Effector CD4-positive, alpha-beta T cell (primary cell): ENCODE measurements at places on chromosomes 5 and 9.

- no peak for DNase-seq
These were observed 5.9 kb downstream of the GDNF start for GRCh38 chr5:37833990-37834389.

DNA sequence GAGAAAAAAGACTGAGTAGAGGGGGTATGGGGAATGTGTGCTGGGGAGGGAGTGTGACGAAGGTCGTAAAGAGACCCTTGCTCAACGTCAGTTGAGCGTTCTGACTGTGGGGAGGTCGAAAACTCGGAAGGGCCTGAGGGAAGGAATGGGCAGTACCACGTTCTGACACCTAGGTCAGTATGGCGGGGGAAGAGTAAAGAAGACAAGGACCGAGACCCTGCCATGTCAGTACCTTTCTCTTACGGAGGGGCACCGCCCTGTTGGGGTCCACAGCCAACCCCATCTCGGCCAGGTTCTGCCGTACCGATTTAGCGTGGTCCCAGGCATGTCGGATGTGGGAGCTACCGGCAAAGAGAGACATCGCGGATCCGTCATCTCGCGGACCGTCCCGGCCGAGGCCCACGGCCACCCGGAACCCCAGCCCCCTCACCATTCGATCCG lies 375 bp downstream of the NOP16 start:
- DNase-seq = no peak

DNA sequence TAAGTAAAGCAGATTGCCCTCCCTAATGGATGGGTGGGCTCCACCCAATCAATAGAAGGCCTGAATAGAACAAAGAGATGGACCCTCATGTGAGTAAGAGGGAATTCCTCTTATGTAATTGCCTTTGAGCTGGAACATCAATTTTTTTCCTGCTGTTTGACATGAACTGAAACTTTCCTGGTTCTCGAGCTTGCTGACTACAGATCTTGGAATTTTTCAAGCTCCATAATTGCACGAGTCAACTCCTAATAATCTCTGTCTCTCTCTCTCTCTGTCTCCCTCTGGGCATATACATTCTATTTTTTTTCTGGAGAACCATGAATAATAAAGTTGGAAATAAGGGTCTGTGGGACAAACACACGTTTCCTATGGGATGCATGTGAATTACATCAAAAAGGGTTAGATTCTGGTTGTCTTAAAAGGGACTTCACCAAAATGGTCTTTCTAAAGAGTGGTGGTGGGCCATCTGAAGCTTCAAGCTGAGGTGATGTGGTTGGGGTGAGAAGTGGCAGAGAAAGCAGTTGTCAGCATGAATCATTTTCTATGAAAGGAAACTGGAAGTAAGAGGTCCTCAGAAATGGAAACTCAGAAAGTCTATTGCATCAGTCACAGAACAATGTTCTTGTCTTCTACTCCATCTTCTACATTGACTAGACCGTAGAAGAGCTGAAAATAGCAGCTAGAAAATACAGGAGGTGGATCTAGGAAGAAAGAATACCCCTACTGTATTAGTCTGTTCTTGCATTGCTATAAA lies 47.0 kb upstream of the HOMER1 start:
- DNase-seq = no peak

DNA sequence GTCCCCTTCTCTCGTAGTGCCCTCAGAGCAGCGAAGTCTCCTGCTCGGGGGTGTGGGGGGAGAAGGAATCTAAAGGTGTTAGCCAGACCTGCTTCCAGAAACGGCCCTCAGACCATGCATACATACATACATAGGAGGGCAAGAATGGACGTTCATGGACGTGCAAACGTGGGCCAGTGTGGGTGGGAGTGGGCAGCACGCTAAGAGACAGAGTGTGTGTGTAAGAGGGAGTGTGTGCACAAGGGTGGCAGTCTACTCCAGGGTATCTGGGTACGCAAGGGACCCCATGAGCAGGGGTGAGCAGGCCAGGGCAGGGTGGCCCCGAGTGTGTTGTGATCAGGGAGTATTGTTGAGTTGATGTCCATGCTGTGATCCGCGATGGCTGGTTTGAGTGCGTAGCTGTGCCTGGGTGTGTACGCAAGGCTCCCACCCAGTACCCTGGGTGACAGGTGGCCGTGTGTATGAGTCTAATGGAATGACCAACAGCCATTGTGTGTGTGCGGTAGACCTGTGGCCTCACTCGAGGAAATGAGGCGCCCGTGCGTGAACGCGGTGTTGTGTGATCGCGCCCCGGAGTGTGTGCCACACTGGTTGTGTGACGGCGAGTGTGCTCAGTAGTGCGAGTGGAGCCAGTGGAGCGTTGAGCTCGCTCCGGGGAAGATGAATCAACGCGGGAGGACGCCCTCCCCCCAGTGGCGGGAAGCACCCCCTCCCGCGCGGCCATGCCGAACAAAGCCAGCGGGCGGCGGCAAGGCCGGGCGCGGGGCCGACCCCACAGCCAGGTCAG lies 826 bp downstream of the GPRIN1 start:
- no peak for DNase-seq

DNA sequence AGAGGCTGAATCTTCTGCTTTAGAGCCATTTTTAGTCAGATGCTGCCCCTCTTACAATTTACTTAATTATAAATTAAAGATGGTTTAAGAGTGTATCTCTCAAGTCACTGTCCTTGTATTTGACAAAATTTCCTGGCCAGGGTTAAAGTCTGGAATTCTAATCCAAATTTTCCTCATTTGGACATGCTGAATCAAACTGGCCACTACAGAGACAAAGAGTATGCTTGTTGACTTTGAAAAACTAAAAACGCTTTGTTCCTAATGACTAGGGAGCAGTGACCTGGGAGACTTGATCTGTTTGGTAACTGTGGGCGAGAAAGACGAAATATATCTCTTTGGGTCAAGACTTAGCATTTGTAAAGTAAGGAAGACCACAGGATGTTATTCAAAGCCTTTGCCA lies 303.2 kb downstream of the ZSWIM6 start:
- DNase-seq = no peak

- DNase-seq = no peak
These were observed 271.2 kb downstream of the EDIL3 start for GRCh38 chr5:84113246-84114105.

DNA sequence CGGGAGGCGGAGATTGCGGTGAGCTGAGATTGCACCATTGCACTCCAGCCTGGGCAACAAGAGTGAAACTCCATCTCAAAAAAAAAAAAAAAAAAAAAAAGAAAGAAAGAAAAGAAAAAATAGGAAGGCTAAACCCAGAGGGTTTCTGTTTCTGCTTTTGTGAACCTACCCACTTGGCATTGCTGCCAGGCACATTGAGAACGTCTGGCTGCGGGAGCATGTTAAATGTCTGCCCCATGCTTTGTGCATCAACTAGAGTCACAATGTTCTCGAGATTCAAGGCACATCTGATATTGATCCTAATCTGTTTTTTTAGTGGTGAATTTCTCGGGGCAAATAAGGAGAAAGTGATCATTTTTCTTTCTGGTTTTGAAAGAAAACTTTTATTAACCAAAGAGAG lies 2.8 kb downstream of the SLC25A25 start:
- DNase-seq = no peak

DNA sequence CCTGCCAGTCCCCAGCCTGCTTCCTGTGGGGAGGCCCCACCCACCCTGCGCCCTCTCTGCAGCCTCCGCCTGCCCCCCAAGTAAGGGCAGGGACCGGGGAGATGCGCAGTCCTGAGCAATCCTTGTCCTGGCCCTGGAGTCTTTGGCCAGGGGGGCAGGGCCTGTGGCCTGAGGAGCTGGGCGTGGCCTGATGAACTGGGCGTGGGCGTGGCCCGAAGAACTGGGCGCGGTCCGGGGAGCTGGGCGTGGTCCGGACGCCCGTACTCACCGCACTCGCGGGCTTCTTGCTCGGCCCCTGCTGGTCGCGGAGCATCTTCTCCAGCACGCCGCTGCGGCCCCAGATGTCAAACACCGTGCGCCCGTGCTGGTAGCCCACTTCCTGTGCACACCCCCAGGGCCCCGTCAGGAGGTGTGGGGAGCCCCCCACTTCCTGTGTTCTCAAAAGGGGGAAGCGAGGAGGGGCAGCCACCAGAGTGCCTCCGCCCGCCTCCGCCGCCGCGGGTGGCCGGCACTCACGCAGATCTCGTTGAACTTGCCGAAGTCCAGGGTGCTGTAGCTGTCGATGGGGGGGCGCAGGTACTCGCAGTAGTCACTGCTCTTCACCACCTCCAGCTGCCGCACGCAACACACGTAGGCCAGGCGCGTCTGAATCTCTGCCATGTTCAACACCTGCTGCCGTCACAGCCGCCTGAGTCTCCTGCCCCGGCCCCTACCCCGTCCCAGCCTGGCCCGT lies 2.7 kb upstream of the NSMF start:
- peak; percentile 69 for DNase-seq
